ENCODE measurements at places on chromosomes 11 and 22.

DNA sequence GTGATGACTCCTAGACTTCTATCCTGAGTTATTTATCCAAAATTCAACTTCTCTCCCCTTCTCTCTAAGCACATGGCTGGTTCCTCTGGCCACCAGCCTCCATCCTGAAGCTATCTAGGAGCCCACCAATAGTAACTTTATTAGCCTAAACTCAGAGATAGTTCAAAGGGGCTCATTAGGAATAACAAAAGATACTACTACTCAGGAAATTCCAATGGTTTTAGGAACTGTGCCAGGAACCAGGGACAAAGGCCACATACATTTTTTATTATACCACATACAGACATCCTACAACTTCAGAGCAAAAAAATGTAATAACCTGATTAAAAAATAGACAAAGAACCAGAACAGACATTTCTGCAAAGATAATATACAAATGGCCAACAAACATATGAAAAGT is 27.9 kb downstream of the SLC25A17 start:
- DNase-seq, result no peak

- DNase-seq, result peak; percentile 35
Measured at GRCh38 chr11:119205574-119206510, at the start of gene CBL. Gene CBL, plus strand, starts transcription at chr11:119206339. Its CDS starts 79 bp downstream, at chr11:119206418.

GRCh38 chr11:57399221-57399620 is 8.8 kb upstream of the PRG2 start:
- DNase-seq, result no peak

- DNase-seq, result no peak
Measured at GRCh38 chr22:48717076-48717810, 1110.4 kb downstream of the BRD1 start.

DNA sequence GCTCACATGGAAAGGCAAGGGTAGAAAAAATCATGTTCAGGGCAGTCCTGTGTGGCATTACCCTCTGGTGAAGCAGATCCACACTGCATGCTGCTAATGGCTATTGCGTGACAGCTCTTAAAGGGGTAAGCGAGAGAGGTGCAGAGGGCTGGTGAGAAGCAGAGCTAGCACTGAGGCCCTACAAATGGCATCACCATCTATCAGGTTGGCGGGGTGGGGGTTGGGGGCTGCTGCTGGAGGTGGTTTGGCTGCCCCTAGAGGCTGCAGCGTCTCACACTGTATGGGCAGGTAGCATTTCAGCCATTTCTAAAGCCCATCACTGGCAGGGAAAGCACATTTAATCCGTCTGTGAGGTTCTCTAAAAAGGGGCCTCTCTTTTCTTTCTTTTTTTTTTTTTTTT is 16.9 kb upstream of the TMA7B start:
- no peak for DNase-seq

DNA sequence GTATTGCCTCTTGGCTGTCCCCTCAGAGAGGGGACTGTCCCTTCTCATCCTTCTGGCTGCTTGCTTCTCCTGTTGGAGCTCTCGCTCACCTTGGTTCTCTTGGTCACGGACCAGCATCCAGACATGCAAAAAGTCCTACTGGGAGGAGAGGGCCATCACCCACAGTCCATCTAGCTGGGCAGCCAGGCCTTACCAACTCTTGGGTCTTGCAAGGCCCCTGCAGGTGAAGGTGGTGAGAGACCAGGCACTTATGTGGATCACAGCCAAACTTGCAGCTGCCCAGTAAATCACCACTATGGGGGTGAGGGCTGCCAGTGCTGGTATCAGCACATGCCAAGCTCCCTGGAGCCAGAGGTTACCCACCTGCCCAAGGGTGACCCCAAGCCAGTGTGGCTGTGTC is 36.3 kb downstream of the KCNQ1OT1 start:
- no peak for DNase-seq

- no peak for DNase-seq
Measured at GRCh38 chr22:37728620-37729019, 31.8 kb downstream of the TRIOBP start.

DNA sequence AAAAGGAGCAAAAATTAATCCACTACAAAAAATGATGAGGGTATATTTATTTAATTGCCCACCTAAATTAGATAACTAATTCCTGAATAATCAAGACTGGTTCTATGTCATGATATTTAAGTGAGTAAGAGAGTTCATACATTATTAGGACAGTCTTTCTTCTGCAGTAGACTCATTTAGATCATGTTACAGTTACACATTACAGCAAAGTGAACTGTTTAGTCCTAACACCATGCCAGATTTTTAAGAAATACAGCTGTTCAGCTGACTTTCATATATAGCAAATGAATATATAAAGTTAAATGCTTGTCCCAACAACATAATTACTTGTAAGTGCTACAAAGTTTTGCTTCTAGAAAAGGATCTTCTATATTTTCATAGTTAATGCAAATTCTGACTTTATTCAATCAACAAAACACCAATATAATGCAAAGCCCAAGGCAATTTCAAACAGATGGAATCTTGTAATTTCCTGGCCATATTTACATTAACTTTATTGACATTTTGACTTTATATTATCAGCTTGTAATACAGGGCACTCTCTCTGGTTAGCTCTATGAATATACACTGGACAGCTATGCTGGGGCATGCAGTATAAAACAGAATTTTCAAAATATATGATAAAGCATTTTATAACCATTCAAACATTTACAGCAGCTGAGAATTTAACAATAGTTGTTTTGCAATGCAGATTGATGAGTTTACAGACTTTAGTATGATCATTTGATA is 45.7 kb upstream of the TP53AIP1 start:
- no peak for DNase-seq

- DNase-seq, result no peak
Measured at GRCh38 chr11:92917927-92918326, 51.5 kb upstream of the MTNR1B start.

GRCh38 chr11:2517386-2518064 is 72.7 kb downstream of the KCNQ1 start:
- no peak for DNase-seq

DNA sequence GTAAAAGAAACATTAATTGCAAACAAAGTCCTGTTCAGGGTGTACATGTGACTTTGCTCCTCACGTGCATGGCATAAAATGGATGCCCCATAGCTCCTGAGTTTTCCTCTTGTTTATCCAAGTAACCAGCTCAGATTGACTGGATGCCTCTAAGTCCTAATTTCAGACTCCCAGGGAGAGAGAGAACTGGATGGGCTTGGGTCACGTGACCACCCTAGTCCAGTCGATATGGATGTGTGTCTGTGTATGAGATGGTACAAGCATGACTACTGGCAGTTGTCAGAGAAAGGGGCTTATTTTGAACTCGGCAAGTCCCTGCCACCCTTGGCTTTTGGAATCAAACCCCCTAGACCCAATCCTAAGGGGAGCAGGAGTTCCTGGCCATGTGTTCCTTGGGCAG is 35.4 kb upstream of the PLET1 start:
- DNase-seq, result no peak

DNA sequence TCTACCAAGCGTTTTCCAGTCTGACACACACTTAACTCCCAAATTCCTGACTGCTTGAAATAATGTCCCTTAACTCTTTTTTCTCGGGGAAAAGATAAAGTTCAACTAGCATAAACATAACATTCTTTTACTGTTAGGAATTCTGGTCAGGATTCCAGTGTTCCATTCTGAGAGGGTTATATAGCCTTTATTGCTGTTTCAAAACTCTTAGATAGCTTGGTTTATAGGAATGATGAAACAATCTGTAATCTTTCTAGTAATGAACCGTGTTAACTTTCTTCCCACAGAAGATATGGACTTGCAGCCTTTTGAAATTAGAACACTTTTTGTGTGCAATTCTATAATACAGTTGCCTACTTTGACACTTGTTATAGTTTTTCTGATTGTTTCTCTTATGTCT is 8.6 kb downstream of the REXO2 start:
- no peak for DNase-seq

- DNase-seq, result no peak
Measured at GRCh38 chr11:58502004-58502403, 5.9 kb downstream of the OR5B21 start.

DNA sequence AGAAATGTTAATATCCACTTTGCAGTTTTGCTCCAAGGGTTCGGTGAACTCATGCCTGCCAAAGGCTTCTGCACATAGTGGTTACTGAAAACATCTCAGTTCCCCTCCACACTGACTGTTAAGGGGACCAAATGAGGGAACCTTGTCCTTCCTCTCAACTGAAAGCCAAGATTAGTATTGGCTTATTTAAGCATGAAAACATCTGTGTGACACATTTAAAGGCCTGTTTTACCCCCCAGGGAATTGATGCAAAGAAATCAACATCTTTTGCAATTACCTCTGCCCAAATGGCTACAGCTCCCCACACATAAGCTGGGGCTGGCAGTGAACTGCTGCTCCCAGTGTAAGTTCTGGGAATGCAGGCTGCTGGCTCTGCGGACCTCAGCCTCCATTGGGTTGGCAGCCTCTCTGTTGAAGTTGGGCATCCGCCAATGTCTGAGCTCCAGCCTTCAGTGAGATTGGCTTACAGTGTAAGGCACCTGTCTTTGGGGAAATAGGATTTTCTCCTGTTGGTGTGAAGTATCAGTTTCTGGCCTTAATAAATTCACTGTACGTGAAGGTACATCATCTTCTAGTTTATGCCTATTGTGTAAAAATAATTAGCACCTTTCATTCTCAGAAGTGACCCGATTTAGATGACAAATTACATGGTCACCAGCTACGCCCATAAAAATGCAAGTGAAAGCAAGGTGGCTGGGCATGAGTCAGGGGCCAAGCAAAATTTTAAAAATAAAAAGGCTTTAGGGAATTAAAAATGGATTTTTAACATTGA is 213.4 kb upstream of the SYN3 start:
- peak; percentile 60 for DNase-seq

DNA sequence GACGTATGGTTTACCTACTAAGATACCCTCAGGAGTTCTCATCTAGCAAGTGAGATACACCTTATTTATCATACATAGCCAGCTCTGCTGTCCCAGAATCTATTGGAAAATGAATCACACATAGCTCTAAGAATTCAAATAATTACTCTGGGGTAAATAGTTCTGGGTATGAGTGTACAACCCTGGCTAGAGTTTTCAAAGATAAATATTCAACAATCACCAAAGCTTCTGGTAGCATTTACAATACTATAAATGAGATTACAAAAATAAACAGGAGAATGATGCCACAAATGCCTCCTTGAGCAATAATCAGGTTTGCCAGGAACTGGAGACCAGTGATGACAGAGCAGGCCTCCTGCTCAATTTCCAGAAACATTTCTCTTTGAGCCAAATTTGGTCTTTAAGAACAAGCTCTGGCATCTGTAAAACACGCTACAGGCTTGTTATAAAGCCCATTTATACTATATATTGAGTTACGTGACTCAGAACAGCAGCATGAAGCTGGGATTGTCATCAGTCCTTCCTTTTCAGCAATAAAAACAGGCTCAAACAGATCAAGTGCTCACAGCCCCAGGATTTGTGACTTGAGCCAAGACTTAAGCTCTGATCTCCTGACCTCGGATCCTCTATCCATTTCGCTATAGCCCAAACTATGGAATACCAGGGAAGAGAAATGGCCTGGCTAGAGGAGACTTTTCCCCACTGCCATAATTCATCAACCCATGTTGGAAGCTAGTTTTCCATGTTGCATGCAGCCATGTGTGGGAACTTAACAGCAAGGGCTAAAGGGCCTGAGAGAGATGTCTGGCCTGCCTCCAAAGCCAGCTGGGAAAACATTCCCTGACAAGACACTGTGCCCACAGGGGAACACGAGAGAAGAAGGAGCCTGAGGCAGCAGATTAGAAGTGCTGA is 19.7 kb downstream of the RAB30 start:
- no peak for DNase-seq

- no peak for DNase-seq
Measured at GRCh38 chr11:121304759-121305158, 12.2 kb downstream of the SC5D start.

GRCh38 chr11:25943777-25944661 is 387.9 kb upstream of the ANO3 start:
- no peak for DNase-seq

DNA sequence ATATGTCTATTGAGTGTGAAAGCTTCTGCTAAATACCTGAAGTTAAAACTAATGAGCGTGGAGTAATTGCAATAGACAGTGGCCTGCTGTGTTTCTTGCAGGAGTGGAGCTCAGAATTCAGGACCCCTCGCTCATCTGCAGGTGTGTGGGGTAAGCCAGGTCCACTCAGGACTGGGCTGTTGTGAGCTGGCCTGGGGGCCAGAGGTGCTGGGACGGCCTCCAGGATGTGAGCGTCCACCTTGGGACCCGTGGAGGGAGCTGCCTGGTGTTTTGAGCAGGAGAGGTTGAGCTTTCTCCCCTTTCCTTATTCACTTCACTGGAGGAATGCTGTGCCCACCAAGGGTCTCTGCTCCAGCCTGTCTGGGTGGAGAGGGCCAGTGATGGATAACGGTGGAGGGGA is 681.2 kb downstream of the BRD1 start:
- DNase-seq, result no peak

- DNase-seq, result no peak
Measured at GRCh38 chr11:70466154-70466553, 67.8 kb downstream of the CTTN start.

DNA sequence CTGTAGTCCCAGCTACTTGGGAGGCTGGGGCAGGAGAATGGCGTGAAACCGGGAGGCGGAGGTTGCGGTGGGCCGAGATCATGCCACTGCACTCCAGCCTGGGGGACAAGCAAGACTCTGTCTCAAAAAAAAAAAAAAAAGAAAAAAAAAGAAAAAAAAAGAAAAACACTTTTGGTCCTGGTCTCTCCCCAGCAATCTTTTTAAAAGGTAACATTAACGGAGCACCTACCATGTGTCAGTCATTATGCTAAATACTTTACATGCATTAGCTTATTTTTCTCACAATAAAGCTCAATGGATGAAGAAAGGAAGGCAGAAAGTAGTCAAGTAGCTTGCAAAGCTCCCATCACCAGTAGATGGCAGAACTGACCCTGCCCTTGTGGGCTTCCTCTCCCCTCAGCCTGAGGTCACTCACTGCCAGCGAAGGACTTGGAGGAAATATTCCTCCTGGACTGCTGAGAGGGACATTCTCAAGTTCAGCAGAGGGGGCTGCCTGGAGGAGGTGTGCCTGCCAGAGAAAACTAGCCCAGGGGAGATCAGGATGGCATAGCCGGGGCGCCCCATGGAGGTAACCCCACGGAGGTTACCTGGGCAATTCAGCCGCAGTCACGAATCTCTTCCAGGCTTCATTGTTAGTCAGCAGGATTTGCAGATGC is 15.5 kb downstream of the APOL3 start:
- DNase-seq, result peak; percentile 16
